CD4-positive, alpha-beta T cell (primary cell): ENCODE measurements at places on chromosomes 12 and 14.

- DNase-seq = no peak
Observed at GRCh38 chr14:92480856-92481255, 32.7 kb upstream of the RIN3 start.

- no peak for DNase-seq
Observed at GRCh38 chr12:39993268-39993667, 112.6 kb downstream of the SLC2A13 start.

GRCh38 chr14:95138876-95139275 lies 18.5 kb downstream of the DICER1 start:
- DNase-seq = no peak

GRCh38 chr14:69048456-69048855 lies 69.4 kb upstream of the ACTN1 start:
- peak; percentile 12 for DNase-seq

- DNase-seq = no peak
Observed at GRCh38 chr14:68145539-68145938, 326.0 kb downstream of the RAD51B start.

DNA sequence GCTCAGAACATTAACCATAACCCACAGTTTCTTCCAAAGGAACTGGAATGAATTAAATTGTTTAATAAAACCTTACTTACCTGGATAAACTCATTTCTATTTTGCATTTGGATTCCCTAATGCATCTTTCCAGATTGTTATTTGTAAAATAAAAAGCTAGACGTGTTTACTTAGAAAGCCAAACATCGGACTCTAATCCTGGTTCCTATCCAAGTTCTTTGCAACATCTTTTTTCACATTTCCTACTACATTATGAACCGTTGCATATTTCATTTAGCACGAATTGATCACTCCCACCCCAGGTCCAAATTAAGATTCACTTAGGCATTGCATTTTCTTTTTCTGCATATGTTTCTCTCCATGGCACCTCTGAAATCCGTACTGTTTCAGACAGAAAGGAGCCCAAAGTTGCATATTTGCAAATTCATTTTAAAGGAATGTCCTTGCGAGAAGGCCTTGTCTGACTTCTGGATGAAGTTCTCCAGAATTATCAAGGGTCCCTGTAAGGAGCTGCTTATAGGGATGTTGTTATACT lies 164.4 kb upstream of the GSC start:
- no peak for DNase-seq

GRCh38 chr12:63151623-63152320 lies 771 bp upstream of the AVPR1A start:
- DNase-seq = no peak

DNA sequence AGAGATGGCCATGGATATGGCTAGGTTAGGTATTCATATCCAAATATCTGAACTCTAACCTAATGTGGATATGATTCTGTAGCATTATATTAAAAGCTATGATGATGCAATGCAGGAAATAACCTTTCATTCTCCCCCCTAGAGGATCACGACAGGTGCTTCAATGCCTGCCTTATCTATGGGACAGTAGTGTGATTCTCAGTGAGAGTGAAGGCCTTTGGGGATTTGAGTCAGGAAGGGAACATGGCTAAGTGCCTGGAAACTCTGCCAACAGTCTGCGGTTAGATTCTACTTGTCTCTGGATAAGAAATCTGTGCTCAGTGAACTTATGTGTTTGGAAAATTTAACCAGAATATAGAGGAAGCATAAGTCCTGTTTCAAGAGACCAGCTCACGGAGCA lies 81.8 kb downstream of the SLC38A1 start:
- DNase-seq = no peak
